ENCODE measurements at places on chromosomes 2 and 18.

DNA sequence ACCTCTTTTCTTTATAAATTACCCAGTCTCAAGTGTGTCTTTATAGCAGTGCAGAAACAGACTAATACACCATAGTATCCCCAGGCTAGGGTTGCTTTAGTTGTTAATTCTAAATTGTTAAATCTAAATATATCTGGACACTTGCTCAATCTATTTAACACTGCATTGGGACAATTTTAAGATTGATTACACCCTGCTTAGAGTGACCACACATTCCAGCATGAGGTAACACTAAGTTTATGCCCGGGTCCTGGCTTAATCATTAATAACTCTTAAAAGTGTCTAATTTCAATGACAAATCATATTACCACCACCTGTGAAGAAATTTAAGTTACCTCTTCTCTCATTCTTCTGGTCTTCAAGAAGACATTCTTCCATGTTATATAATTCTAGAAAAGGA lies 131.4 kb downstream of the ZNF385B start:
- DNase-seq, result no peak

DNA sequence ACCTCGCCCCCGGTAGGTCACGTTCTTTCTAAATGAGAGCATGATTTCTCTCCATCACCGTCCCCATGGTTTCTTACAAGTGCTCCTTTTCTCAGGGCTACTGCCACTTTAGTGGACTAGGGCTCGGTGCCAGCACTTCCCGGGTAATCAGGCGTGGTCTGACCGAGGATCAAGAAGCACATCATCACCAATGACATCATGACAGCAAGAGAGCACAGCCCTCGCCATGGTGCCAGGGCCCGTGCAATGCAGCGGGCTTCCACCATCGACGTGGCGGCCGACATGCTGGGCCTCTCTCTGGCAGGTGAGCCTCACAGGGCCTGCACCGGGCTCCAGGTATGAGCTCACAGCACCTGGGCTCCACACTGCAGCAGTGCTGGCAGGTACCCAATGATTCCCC lies 75.2 kb downstream of the INPP4A start:
- no peak for DNase-seq

- DNase-seq, result no peak
These were observed 152.6 kb upstream of the KYNU start for GRCh38 chr2:142724713-142725349.

GRCh38 chr2:30871980-30872789 lies 64.9 kb upstream of the CAPN13 start:
- DNase-seq, result no peak

- no peak for DNase-seq
These were observed 183.5 kb downstream of the HNMT start for GRCh38 chr2:138147796-138148195.

- DNase-seq, result no peak
These were observed 128.1 kb upstream of the HDAC4 start for GRCh38 chr2:239528883-239529282.

DNA sequence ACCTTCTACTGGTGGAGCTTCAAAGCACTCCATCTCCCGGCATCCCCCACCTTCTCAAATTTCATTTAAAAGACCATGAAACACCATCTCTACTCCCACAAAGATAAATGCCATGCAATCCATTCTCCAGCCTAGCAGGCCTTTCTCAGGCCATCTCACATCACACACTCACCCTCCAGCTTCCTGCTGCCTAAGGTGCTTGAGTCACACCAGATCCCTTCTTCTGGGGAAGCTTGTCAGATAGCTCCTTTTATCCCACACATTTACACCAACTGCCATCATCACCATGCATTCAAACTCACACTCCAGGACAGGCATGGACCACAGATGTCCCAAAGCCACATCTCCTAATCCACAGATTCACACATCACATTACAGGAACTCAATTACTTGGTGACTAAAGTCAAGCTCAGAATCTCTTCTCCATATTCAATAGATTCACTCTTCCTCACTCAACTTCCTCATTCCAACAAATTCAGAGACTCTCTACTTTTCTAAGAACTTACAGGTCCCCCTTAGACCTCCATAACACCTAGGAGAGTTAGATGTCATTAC lies 292.5 kb downstream of the TNS1 start:
- peak; percentile 27 for DNase-seq

- no peak for DNase-seq
These were observed 34.3 kb upstream of the TAF1B start for GRCh38 chr2:9809064-9809356.

DNA sequence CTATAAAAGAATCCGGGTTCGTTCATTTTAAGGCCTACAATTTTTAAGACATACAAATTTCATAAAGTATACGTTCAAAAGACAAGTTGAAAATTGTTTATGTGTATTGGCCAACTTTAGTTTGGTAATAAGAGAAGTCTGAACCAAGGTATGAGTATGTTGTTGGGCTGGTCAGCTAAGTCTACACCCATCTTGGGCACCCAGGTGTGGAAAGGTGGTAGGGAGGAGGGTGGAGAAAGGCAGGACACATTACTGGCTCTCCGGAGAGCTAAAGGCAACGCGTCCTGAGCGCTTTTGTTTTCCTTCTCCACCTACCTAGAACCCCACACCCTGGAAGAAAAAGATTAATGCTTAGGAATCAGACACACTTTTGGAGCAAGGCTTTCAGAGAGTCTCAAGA lies 899 bp upstream of the PELI1 start:
- no peak for DNase-seq

DNA sequence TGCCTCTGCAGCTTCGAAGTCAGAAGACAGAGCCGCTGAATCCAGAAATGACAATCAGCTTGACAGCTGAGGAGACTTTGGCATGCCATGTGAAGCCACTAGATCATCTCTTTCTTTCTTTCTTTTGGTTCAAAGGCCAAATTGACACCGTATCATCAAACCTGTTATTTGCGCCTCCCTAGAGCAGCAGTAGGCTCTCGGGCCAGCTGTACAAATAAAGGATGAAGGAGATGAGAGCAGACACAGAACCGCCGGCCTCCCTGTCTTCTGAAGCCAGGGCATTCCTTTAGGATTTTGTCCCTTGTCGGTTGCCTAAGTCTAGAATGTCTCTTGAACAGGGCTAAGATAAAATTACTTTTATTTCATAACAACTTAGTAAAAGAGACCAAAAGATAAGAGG lies 36.8 kb downstream of the COL4A4 start:
- DNase-seq, result no peak

DNA sequence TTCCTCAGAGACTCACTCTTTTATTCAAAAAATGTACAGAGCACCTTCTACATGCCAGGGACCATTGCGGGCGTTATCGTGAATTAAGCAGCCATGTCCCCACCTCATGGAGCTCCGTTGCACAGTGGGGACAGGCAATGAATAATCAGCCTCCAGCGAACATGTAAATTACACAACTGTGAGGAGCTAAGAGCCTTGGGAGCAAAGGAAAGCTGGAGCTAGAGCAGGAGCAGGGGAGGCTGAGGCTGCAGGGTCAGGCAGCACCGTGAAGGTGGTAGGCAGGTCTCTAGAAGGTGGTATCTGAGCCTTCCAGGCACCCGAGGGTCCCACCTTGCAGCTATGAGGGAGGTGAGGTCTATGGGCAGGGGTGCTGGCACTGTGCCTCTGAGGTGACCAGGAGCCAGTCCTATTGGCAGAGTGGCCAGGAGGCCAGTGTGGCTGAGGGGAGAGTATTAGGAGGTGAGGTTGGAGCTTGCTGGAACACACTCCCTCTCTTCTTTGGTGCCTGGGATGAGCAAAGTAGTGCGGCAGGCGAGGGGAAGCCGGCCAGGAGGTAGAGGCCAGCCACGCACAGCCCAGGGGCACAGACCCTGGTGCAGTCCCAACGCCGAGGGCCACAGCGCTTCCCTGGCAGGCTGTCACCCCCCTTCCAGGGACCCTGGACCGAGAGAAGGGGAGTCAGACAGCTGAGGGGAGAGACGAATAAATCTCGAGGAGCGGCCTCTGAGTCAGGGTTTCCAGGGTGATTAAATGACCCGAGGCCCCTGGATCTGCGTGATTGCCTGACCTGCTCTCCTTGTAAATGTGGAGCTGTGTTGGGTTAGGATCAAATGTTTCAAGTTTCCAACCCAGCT lies 167.3 kb downstream of the SEPTIN10 start:
- no peak for DNase-seq

DNA sequence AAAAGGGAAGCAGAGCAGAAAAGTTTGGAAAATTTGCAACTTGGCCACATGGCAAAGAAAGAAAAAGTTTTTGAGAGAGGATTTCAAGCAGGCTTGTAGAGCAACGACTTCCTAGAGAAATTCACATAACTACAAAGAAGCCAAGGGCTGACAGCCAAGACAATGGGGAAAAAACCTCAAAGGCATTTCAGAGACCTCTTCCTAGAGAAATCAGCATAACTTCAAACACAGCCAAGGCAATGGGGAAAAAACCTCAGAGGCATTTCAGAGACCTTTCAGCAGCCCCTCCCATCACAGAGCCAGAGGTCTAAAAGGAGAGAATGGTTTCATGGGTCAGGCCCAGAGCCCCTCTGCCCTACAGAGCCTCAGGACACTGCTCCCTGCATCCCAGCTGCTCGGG lies 7.2 kb downstream of the ADI1 start:
- DNase-seq, result no peak

DNA sequence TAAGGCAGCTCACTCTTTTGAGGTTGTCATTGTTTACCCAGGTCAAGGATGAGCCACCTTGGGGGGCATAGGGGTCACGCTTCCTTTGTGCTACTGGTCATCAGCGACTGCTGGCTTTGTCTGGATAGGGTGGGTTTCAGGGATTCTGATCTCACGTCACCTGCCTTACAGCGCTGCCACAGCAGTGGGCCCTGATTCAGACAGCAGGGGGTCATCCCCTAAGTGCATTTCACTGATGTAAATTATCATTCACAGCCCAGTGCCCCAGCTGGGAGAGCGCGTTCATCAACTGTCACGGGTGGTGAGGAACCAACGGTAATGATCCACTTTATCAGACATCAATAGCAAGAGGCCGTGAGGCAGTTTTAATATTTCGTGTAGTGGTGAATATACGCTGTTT lies 291.2 kb downstream of the NEDD4L start:
- DNase-seq, result no peak

- no peak for DNase-seq
These were observed 317.9 kb upstream of the UBE2E3 start for GRCh38 chr2:180662521-180662920.

GRCh38 chr2:205708231-205708631 lies 25.9 kb downstream of the NRP2 start:
- DNase-seq, result no peak

- no peak for DNase-seq
These were observed 4.6 kb downstream of the CCNYL1 start for GRCh38 chr2:207716056-207716455.

DNA sequence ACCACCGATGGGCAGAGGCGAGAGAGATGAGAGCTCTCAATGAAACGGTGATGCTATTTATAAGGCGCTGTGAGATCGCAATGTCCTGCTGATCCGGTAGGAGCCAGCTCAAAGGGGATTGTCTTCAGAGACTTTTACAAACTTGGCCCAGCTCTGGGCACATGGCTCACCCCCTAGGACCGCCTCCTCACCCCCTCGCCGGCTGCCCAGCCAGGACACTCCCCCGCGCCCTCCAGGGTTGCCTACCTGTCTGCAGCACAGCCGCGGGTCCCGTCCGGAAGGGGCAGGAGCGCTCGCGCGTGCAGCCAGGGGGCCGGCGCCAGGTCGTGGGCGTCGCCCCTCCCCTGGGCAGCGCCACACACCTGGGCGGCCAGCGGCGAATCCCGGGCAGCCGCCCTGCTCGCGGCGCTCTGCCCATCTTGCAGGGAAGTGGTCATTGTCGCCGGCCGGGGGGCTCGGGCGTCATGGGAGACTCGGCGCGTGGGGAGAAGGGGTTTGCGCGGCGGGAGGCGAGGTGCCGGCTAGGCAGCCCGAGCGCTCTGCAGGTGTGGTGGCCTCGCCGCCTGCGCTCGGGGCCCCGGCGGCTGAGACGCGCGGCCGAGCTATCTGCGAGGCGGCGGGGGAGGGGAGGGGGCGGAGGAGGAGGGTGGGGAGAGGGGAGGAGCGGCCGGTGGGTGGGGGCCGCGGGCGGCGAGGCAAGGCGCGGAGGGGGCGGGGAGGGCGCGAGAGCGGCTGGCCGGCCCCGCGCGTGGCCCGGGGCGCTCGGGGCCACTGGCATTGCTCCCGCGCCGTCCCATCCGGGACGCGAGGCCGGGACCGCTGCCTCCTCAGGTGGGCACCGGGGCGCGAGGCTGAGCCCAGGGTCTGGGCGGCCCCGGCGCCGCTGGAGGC lies at the start of gene GRB14:
Gene GRB14 (minus strand): TSS at position 610 of the 891 bp plus-strand sequence. CDS start 173 bp downstream, at position 437.
- no peak for DNase-seq

DNA sequence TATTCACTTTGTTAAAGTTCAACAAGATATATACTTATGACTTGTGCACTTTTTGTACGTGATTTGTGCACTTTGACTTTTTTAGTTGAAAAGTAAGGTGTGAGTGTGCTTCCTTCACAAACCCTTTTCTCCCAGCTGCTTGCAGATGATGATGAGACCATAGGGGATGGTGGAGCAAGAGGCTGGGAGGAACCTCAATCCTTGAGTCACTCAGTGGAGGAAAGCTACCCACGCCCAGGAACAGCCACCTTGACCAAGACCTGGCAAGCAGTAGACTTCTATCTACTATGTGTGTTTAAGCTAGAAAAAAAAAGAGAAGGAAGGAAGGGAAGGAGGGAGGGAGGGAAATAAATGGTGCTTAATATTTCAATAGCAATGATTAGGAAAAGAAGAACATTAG lies 25.2 kb upstream of the TAF1B start:
- no peak for DNase-seq

DNA sequence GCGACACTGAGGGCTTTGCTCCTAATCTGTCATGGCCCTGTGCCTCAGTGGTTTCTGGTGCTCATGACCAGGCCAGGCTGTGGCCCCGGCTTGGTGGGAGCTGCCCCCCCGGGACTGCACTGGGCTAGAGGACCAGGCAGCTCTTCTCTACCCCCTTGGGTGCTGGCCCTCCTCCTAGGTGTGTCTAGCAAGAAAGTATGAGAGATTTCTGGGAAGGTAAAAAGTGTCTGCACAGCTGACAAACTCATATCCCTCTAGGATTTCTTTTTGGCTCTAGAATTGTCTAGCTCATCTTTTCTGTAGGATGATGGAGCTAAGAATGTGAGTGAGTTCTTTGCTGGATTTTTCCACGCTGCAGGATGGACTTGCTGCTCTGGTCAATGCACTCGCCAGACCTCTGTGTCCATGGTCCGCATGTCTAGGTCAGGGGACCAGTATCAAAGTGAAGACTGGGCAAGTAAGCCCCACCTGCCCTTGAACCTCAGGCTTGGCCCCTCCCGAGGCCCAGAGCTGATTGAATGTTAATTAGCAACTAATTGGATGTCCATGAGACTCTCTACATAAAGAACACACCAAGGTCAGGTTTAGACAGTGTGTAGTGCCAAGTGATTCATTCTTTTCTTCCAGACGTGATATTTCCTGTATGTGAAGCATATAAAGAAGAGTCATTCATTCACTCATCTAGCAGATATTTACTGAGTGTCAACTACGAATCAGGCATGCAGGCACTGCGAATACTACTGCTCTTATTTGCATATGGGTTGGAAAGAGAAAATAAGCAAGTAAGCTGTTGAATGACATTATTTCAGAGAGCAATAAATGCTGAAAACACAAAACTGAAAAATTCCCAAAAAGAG lies 15.6 kb upstream of the PSD4 start:
- no peak for DNase-seq

Measured in cardiac septum (tissue), 1 donor.